ENCODE measurements at places on chromosomes 13 and 19.

DNA sequence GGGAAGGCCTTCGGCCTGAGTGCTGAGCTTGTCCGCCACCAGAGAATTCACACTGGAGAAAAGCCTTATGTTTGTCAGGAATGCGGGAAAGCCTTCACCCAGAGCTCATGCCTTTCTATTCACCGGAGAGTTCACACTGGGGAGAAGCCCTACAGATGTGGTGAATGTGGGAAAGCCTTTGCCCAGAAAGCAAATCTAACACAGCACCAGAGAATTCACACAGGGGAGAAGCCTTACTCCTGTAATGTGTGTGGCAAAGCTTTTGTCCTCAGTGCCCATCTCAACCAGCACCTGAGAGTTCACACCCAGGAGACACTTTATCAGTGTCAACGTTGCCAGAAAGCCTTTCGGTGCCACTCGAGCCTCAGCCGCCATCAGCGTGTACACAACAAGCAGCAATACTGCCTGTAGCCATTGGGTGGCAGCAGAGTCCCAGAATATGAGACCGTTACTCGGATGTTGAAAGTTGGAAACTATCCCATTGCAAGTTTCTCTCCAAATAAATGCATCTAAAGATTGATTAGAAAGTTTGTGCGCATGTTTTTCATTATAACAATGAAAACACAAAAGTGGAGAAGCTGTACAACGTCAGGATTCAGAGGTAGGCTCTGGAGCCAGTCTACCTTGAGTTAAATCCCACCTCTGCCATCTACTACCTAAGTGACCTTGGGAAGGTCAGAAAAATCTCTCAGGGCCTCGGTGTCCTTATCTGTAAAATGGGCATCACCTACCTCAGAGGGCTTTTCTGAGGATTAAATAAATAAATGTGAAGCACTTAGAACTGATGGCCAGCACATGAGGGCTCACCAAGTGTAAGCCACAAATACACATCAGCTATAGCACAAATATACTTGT lies 21.1 kb downstream of the ZNF473 start:
- no peak for DNase-seq

- no peak for DNase-seq
Measured at GRCh38 chr13:113448885-113449692, 4.2 kb downstream of the ADPRHL1 start.

DNA sequence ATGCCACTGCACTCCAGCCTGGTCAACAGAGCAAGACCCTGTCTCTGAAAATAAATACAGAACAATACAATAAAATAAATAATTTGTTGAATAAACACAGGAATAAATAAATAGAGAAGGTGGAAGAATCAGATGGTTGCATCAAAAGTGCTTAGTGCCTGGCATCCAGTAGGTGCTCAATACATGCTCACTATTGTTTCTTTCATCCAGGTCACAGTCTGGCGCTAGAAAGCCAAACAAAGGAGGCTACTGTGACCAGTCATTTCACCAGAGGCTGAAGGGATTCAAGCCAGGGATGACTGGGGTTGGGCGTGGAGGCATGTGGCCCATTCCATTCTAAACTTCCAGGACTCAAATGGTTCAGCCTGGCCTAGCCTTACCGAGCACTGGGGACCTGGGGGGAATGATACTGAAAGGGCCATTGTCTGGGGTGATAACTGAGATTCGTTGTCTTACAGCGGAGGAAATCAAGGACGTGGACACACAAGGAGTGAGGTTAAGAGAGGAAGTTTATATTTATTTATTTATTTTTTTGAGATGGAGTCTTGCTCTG lies 3.6 kb upstream of the NDUFB7 start:
- no peak for DNase-seq

DNA sequence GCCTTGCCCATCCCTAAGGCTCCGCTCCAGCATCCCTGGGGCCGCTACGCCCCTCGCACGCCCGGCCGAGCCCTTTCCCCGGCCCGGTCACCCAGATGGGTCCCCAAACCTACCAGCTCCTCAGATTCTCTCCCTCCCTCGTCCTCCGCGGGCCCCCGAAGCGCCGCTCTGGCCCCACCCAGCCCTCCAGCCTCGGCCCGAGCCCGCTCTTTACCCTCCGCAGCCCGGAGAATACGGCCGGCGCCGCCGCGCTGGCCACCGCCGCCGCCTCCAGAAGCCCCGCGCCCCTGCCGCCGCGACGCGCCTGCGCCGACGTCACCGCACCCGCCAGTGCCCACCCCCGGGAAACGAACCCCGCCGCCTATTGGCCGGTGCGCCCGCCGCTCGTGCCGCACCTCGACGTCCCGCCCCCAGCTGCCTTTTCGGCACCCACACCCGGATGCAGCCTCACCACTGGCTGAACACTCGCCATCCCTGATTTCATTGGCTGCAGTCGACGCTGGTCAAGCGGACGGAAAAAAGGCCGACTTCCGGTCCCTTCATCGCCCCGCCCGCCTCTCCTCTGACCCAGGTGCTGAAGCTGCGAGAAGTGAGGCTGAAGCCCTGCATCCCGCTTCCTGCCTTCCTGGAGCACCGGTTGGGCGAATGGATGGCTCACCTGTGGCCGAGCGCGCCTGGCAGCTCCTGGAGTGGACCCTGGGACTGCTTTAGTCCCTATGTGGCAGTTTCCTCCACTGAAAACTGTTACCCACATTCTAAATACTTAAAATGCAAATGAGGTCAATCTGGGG lies at the start of gene DAPK3:
Gene DAPK3, minus strand, starts transcription at position 292 of the 791 bp plus-strand sequence. CDS start 1,364 bp downstream, outside the sequence.
- peak; percentile 93 for DNase-seq

DNA sequence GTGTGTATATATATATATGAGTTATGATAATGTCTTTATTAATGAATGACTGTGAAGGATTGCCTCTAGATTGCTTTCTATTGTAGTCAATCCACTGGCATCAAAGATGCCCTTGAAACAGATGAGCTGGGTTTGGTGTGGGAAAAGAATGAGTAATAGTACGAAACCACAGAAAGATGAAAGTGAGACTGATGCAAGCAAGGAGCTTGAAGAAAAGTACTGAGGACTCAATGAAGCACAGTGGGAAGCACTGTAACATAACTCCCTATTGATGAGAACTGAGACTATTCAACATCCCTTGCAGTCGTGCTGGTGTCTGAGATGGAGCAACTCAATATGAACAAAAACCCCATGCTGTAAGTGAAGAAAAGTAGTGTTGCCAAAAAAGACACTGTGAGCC lies 1794.2 kb downstream of the SLITRK5 start:
- DNase-seq: peak; percentile 49

GRCh38 chr13:48334534-48335127 lies 31.1 kb downstream of the RB1 start:
- DNase-seq: peak; percentile 13
